IMR-90 (cell line): ENCODE measurements at places on chromosomes 16 and 17. TPM values are rescaled to one million over a fixed set of nuclear protein-coding genes. Genes with fewer than 3 reads are reported as not detected.

GRCh38 chr17:31003225-31003866 lies 32.5 kb downstream of the RNF135 start:
- no peak for DNase-seq

GRCh38 chr17:46802800-46803199 lies 15.7 kb downstream of the WNT3 start:
- no peak for DNase-seq

The CNGB1 gene
- not detected in 2 replicates for total RNA-seq

GRCh38 chr16:55534756-55535155 lies 25.9 kb downstream of the LPCAT2 start:
- DNase-seq = no peak

- peak; percentile 43 for DNase-seq
Observed at GRCh38 chr17:69773081-69773480, 301.9 kb upstream of the KCNJ16 start.

DNA sequence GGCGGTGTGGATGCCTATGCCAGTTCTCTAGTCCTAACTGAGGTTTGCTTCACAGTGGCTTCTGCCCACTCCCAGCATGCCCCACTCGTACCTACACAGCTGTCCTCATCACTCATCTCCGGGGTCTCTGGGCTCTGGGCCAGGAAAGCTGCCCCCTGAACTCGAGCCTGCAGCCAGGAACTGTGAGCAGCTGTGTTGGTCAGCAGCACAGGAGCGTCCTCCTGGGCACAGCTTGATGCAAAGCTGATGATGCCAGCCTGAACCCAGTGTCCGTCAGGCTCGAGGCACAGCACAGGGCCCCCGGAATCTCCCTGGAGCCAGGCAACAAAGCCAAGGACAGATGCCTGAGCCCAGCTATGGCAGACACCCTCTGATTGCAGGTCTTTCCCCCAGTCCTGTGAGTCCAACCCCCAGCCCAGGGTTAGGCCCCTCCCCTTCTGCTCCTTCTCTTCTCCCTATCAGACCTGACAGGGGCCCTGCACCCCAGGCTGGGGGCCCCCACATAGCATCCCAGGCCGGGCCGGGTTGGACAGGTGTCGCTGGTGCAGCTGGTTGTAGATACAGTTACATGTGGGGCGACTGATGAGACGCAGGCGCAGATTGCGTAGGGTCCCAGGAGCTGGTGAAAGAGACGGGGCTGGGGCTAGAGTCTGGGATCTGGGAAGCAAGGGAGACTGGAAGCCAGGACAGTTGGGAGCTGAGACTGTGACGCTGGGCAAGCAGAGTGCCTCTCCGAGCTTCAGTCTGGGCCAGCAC lies 2.7 kb downstream of the PRSS53 start:
- DNase-seq = no peak

GRCh38 chr17:17692353-17693252 lies 11.3 kb downstream of the RAI1 start:
- DNase-seq = no peak

DNA sequence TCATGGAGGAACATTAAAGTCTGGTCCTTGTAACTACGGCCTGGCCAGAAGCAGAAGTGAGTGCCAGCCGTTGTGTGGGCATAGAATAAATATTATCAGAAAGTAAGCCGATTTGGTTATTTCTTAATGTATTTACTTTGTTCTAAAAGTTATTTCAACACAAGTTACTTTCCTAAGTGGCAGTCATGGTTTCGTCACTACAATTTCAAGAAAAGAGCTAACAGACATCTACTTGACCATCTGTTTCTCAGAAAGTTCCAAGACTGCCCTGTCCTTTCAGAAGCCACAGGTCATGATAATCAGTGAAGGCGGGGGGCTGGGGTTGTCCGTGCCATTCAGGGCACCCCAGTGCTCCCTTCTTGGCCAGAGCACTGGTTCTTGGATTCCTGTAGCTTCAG lies 14.9 kb upstream of the FASN start:
- DNase-seq = no peak

The GAS2L2 gene
- not detected in 2 replicates for total RNA-seq

GRCh38 chr17:8629371-8630226 lies 926 bp downstream of the MYH10 start:
- no peak for DNase-seq

GRCh38 chr17:29608986-29609385 lies 13.7 kb downstream of the CORO6 start:
- DNase-seq = no peak

The BCO1 gene
- not detected in 2 replicates for total RNA-seq

DNA sequence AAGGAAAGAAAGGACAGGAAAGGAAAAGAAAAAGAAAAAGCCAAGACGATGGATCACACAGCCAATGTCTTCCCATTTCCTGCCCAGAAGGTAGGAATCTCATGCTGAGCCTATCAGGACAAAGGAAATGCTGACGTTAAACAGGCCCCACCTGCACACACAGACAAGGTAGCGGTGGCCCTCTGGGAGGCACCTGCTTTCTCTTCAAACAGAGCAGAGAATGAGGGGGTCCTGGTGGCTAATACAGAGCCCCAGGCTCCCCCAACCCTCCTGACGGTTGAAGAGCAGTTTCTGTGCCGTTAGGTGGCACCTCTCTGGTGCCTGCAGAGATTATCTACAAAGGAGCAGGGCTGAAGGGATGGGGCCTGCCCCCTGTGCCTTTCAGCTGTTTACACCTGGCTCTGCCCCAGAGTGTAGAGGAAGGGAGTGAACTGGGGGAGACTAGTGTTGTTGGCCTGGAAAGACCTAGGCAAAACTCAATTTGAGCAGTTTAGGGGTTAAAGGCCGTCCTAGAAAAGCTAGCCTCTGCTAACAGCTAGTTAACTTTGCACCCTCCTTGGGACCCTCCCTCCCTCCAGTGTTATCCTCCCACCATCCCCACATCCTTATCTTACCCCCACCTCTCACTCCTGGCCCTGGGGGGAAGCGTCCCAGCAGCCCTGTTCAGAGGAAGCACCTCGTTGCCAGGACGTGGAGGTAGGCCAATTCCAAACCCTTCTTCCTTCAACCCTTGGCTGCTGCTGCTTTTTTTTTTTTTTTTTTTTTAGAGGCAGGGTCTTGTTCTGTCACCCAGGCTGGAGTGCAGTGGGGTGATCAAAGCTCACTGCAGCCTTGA lies 56.3 kb downstream of the ARHGAP27 start:
- DNase-seq = no peak

The SLC5A11 gene
- total RNA-seq = under 0.01 TPM in 1 of 2 replicates, not detected in the other

DNA sequence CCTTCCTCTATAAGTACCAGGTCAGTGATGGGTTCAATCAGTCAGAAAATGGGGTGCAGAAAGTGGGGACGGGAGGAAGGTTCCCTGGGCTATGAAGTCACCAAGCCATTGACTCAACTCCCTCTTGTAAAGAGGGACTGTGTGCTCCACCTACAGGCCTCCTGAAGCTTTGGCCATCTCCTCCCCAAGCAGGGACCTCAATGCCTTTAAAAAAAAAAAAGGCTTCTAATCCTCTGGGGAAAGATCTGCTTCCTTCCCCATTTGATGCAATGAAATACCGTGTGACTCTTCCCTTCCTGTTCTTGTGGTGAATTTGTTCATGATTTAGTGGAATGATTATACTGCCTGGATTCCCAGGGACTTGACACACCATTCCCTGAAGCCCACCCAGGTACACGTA lies 30.8 kb downstream of the VWA3A start:
- DNase-seq = no peak

GRCh38 chr16:8931859-8932258 lies 31.8 kb downstream of the USP7 start:
- DNase-seq = peak; percentile 68

The ACSM2A gene
- not detected in 2 replicates for total RNA-seq

- DNase-seq = no peak
Observed at GRCh38 chr16:68778551-68779231, 41.6 kb downstream of the CDH1 start.

- DNase-seq = no peak
Observed at GRCh38 chr17:73691321-73691766, 47.1 kb upstream of the SDK2 start.

The NRN1L gene
- total RNA-seq = not detected in 2 replicates

The CACNA1G gene
- total RNA-seq = under 0.01 TPM in 1 of 2 replicates, not detected in the other

- DNase-seq = no peak
Observed at GRCh38 chr17:44795421-44795820, 34.7 kb downstream of the GJC1 start.

- DNase-seq = peak; percentile 82
Observed at GRCh38 chr16:17224879-17225281, 245.9 kb downstream of the XYLT1 start.

DNA sequence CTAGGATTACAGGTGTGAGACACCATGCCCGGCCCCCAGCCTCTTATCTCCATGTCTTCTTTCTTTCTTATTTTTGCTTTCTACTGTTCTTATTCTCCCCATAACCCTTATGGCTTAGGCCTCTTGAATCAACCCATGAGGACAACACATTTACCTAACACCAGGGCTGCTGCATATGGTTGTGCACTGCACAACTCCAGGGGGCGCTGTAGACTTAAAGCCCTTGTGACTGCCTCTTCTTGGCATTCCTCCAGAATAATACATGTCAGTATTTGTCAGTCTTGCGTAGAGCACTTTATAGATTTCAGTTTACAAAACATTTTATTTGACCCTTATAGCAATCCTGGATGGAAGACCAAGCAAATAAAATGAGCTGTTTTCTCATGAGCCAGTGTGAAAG lies 225.0 kb upstream of the SALL1 start:
- DNase-seq = no peak

DNA sequence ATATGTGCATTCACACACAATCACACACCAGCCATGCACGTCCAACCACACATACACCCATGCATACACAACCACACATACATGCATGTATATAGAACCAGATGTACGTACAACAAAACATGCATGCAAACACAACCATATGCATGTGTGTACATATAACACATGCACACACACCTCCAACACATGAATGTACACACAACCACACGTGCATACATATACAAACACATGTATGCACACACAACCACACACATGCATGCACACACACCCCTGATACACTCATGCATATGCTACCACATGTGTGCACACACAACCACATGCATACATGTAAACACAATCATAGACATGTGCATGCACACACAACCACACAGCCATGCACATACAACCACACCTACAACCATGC lies 52.0 kb upstream of the SDK2 start:
- DNase-seq = no peak

The OTOP3 gene
- total RNA-seq = not detected in 2 replicates

DNA sequence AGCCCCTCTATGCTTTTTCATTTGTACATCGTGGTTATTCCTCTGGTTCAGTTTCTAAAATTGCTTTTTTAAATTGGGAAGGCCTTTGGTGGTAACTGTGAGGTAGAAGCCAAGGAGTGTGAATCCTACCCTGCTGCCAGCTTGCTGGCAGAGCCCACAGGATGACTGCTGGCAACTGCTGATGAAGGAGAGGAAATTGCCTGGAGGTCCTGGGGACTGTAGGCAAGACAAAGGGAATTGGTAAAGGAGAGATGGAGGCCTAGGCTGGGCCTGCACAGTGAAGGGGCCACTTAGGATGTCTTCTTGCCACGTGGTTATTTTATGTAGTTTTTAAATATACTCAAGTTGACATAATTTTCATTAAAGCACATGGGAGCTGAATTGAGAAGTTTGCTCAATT lies 15.8 kb downstream of the C17orf58 start:
- no peak for DNase-seq

DNA sequence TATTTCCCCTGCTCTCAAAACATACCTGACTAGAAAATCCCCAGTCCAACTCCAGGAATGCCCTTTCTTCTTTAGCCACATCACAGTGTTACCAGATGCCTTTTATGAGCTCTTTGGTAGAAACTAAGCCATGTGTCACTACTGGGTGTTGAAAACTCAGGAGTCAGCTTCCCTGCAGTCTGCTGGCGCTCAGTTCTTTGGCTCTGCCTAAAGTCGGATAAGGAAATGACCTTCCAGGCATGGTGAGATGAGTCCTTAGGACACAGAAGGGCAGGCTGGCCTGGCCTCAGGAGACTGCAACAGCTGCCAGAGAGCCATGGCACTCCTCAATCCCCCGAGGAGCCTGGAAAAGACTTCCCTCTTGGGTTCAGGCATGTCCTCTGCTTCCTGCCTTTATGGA lies 89.1 kb downstream of the CDH13 start:
- no peak for DNase-seq

GRCh38 chr17:64170286-64170685 lies 40.3 kb upstream of the ERN1 start:
- no peak for DNase-seq

DNA sequence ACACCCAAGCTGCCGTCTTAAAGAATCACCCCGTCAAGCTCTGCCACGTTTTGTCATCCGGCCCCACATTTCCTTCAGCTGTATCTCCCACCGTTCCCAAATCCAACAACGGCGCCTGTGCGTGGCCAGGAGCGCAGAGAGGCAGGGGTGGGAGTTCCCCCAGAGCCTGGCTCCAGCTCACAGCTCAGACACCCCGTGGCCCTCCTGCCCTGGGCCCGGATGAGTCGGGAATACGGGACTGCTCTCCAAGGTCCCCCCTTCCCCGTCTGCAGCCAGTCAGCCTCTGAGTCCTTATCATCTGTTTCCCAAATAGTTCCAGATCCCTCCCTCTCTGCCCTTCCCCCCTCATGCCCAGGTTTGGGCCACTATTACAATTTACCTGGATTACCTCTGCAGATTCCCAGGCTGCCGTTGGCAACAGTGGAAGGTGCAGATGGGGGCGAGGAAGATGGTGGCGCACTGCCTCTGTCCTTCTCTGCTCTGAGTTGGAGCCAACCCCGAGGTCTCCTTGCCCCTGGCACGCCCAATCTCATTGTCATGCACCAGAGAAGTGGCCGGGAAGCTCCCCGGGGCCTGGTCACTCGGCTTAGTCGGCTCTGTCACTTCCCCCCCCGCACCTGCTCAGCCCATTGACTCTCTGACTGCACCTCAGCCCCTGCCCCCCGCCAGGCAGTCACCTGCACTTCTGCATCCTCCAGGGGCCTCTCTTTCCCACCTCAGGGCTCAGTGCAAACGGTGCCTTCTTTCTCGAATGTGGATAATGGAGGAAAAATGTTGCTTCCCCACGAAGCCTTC lies 18.3 kb upstream of the RPTOR start:
- DNase-seq = no peak

DNA sequence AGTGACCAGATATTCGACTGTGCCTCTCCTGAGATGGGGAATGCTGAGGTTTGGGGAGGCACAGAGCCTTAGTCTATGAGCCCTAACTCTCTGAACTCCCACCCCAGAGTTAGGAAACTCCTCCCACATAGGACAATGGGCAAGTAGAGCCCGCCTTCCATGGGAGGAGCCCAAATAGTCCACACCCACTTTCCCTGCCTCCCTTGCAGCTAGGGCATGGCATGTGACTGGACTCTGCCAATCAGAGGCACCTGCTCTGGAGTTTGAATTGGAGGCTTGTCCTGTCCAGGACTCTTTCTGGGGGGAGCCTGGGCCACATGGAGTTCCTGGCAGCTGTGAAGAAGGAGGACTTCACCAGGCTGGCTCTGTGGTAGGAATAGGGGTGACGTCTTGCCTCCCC lies 48.4 kb downstream of the SOCS1 start:
- DNase-seq = no peak

GRCh38 chr17:64780096-64781013 lies 118.2 kb upstream of the SMURF2 start:
- no peak for DNase-seq

The RNF227 gene
- total RNA-seq = 1.3 and 1.4 TPM in 2 replicates

DNA sequence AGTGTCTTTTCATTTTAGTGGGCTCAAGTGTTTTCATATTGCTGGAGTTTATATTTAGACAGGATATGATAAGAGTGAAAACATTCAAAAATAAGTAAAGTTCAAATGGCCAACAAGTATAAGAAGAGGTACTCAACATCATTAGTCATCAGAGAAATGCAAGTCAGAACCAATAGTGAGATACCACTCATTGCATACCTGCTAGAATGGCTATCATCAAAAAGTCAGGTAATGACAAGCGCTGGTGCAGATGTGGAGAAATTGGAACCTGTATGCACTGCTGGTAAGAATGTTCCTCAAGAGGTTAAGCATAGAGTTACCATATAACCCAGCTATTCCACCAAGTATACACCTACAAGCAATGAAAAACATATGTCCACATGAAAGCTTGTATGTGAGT lies 87.8 kb downstream of the WNT3 start:
- DNase-seq = no peak
